EL (cell line): ENCODE measurements at places on chromosomes 13 and 19.
A peak's percentile ranks its signal among the peaks of the same experiment; 100 is the strongest.

- peak; percentile 3 for DNase-seq
These were observed 11.3 kb downstream of the LCP1 start for GRCh38 chr13:46170687-46171086.

GRCh38 chr19:32022044-32022640 is 323.3 kb upstream of the ZNF507 start:
- no peak for DNase-seq

DNA sequence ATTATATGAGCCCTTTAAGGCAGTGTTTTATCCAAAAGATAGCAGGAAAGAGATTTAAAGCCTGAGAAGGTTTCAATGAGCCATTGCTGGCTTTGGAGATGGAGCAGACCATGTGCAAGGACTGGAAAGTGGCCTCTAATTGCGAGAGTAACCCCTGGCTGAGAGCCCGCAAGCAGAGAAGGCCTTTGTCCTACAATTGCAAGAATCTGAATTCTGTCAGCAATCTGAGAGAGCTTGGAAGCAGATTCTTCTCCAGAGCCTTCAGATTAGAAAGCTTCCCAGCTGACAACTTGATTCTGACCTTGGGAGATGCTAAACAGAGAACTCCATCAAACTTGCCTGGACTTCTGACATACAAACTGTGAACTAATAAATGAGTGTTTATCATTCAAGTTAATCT is 528.7 kb upstream of the KLF12 start:
- no peak for DNase-seq

DNA sequence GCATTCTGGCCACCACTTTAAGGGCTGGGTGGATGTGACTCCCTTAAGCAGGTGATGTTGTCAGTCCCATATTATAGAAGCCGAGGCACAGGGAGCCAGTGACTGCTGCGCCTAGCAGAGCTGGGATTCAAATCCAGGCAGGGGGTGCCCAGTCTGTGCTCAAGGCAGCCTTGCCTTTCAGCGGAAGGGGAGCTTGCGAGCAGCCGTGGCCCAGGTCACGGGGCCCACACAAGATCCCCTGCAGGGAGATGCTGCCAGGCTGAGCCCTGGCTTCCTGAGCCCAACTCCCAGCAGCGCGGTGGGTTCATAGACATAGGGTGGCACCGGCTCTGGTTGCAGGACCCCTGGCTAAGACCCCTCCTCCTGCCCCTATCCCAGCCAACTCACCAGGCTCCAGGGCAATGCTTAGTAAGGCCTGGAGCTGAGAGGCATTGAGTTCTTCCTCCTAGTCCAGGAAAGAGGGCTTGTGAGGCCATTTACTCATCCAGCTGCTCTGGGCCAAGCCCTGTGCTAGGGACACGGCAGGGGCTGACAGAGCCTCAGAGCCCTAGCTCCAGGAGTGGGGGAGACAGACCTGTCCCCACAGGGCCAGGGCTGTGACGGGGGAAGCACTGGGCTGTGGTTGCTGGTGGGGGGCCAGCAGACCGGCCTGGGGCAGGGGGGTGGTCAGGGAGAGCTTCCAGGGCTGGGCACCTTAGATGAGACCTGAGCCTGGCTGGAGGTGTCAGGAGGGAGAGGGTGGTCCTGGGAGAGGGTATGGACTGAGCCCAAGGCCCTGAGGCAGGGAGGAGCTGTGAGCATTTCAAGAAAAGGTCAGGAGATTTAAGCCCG is 9.6 kb downstream of the CAPN12 start:
- peak; percentile 40 for DNase-seq
